D721Med (cell line): ENCODE measurements at places on chromosomes 2 and 18.

GRCh38 chr18:12057419-12058039, 36.1 kb upstream of the ANKRD62 start:
- DNase-seq: no peak

DNA sequence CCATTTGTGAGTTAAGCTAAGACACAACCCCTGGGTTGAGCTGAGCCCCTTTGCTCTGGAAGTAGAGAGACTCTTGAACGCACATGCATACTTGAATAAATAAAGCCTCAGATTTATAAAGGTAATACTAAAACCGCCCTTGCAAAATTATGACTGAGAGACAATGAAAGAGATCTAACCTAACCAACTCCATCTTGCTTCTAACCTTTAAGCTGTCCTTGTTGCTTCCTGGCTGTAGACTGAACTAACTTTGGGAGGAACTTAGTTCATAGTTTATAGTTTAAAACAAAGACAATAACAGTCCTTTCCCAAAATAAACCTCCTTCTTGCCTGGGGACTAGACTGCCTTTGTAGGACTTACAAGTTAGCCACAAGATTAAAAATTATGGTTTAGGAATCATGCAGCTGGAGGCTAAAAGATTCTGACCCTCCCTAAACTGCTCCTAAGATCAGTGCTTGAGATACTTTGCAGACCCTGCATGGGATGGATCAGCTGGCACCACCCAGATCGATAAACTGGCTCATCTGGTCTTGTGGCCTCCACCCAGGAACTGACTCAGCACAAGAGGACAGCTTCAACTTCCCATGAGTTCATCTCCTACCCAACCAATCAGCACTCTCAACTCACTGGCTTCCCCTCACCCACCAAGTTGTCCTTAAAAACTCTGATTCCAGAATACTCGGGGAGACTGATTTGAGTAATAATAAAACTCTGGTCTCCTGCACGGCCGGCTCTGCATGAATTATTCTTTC, 240.2 kb upstream of the SLC14A2 start:
- no peak for DNase-seq

- no peak for DNase-seq
Measured at GRCh38 chr18:79068341-79068936, 755 bp upstream of the ATP9B start.

DNA sequence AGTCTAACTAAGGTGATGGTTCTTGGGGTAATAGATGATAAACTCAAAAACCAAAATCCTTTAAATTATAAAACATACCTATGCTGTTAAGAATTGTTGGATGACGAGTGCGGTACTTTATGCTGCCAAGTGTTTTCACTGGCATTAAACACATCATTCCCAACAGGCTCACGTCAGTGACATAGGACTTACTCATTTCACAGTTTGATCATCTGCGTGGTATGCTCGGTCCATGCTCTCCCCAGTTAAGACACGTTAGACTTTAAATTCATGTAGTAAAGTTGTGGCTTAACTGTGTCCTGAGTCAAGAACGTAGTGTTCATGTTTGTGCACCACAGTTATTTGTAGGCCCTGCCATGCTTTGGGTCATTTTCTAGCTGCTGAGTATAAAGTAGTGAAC, 125.6 kb upstream of the MYT1L start:
- no peak for DNase-seq

DNA sequence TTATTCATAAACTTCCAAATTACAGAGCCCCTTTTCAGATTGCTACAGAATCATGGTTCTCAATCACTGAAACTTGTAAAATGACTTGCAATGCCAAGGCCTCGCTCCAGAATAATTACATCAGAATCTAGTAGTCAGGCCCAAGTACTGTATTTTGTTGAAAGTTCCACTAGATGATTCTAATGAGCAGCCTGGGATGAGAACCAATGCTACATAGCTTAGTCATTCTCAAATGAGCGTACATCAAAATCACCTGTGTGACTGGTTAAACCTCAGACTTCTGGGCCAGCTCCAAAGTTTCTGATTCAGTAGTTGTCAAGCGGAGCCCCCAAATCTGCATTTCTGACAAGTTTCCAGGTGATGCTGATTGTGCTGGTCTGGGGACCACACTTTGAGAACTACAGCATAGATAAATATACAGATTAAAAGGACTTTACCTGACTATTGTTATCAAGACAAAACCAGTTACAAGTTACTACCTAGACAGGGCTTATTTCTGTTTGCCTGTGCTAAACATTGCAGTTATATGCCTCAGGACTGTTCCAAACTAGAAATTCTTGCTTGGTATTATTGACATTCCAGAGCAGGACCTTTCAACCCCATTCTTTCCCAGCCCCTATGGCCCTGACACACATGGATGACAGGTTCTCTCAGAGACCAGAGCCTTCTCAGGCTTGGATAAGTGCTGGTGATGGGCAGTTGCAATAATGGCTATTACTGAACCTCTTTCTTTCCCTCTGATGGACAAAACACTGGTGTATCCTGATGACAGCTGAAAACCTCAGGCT, 83.1 kb downstream of the UPP2 start:
- DNase-seq: no peak

DNA sequence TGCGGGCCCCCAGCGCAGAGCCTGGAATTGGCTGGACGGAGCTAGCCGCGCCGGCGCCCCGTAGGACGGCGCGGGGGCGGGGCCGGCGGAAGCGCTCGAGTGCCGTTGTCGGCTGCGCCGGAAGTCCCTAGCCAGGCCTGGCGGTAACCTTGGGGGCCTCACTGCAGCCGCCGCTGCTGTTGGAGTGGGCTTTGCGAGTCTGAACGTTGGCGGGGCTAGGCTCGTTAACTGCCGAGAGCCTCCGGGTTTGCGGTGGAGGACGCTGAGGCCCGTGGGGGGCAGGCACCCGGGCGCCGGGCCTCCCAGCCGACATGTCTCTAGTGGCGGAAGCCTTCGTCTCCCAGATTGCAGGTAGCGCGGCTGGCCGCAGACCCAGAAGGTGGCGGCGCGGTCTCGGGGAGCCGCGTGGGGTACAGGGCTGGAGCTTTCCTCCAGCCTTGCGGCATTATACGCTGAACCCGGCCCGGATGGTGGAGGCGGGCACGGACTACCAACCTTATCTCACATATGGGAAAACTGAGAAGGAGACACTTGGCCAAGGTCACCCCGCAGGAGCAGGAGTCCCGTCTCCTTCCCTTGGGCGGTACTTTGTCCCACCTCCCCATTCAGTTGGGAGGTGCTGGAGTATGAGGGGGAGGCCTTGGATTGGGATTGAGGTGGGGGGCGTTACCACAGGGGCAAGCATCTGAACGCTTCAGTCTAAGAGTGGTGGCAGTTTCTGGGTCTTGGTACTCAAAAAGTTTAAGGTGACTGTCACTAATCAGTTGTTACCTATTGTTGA, at the start of gene MTX2:
MTX2 (plus strand) TSS at position 124 of the 781 bp plus-strand sequence; CDS start at position 312, 188 bp downstream.
- peak; percentile 44 for DNase-seq

GRCh38 chr2:47169784-47170183, 14.7 kb upstream of the STPG4 start:
- no peak for DNase-seq

DNA sequence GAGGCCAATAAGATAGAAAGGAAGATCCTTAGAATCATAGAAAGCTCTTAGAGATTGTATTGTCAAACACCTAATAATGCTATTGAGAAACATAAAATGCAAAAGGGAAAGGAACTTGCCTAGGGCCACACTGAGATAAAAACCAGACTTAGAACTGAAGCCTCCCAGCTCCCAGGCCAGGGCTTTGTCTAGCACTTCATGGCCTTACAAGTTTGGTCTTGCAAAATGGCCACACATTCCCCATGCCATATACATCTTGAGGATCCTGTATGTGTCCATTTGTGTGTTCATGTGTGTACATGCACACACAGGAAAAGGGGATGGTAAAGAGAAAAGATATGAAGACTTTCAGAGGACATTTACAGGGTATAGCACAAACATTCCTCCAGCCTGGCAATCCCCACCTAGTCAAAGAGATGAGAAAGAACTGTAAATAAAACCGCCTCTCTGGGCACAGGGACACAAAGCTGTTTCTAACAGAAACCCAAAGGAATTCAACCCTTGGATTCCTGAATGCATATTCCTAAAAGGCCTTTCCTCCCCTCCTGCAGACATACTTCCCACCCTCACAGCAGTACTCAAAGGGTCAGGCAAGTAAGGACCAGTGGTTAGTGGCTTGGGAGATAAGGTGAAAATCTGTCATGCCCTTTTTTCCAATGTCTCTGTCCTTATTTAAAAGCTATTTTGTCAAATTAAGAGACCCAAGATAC, 99.7 kb upstream of the KLHL29 start:
- DNase-seq: no peak

GRCh38 chr2:18690342-18690741, 101.0 kb upstream of the NT5C1B start:
- no peak for DNase-seq

GRCh38 chr18:41938445-41938844, 16.6 kb upstream of the PIK3C3 start:
- no peak for DNase-seq

DNA sequence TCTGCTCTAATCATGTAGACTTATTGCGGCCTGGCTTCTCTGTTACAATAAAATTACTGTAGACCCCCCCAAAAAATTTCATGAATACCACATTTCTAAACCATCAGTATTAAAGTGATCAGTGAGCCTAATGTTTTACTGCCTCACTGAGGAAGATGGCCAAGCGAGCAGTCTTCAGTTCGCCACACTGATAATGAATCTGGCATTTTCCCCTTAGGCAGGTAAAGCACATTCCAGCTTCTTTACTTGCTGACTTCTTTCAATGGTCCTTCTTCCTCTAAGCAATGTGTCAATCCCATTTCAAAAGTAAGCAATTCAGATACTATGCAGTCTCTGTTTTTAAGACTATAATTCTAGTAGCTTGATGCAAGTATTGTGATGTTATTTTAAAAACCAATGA, 137.6 kb downstream of the LAMA1 start:
- DNase-seq: no peak

- DNase-seq: no peak
Measured at GRCh38 chr2:70988151-70988550, 6.5 kb downstream of the TEX261 start.

GRCh38 chr2:159737292-159737916, 25.1 kb downstream of the MARCHF7 start:
- no peak for DNase-seq

GRCh38 chr2:26540306-26540705, 62.4 kb upstream of the OTOF start:
- DNase-seq: no peak

DNA sequence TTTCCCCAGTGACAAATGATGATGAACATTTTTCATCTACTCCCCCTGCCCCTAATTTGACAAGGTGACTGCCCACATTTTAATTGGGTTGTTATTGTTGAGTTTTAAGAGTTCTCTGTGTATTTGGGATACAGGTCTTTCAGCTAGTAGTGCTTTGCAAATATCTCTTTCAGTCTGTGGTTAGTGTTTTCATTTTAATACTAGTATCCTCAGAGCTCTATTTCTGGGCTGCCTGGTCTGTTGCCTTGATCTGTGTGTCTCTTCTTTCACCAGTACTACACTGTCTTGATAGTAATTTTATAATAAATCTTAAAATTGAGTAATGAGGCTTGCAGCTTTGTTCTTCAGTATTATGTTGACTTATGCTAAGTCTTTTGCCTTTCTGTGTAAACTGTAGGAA, 19.7 kb downstream of the EIF5B start:
- no peak for DNase-seq

DNA sequence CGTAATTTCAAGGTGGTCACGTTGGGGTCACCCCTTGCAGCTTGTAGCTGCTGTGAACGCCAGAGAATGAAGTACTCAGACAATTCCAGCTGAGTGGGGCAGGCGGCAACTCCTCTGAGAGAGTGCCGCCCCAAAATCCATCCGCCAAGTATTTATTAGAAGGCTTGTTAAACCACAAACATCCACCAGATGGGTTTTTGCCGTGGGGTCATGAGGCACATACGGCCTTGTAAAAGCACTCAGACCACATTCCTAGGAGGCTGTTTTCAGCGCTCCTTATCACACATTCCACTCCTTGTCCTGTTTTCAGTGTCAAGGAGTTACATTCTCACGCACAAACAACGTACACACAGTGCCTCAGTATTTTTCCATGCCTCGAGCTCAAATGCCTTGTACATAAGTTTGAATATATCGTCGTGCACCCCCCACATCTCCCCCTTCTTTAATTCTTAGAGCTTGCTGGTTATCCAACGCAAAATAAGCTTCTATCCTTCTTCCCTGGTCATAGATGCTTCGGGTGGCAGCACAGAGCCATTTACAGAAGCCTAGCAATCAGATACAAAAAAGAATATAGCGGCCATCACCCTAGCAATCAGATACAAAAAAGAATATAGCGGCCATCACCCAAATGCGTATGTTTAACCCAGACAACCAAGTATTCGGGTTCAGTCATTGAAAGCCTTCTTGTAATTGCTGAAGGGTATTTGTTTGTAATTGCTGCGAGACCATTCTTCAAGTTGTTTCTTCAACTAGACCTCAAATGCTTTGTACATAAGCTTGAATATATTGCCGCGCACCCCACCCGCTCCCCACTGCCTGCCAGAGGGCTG, 7.3 kb downstream of the ALPP start:
- no peak for DNase-seq

- no peak for DNase-seq
Measured at GRCh38 chr2:55999231-55999630, 75.6 kb upstream of the EFEMP1 start.

- no peak for DNase-seq
Measured at GRCh38 chr18:77052297-77052982, 80.1 kb downstream of the MBP start.

GRCh38 chr2:182705761-182706160, 10.3 kb upstream of the DNAJC10 start:
- no peak for DNase-seq

GRCh38 chr18:13394801-13395200, 176.2 kb downstream of the LDLRAD4 start:
- DNase-seq: no peak

DNA sequence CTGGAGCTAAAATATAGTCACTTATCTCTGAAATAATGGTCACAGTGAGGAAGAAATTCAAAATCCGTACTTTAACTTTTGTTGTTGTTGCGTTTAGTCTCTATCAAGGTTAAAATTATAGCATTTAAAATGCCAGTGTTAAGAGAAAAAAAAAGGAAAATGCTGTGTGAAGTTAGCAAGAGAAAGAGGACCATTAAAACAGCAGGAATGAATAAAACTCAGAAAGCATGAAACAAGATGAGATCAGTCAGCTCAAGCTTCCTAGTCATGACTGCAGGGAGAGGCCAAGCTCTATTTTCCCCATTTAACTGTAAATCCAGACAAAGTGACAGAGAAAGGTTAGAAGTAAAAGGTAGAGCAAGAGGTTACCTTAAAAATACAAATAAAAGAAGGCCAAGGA, 281.7 kb upstream of the ATP5MC3 start:
- no peak for DNase-seq

- no peak for DNase-seq
Measured at GRCh38 chr2:187475499-187476248, 27.6 kb upstream of the CALCRL start.
